ENCODE measurements at places on chromosomes 5 and 9. TPM values are rescaled to one million over a fixed set of nuclear protein-coding genes. Genes with fewer than 3 reads are reported as not detected.

DNA sequence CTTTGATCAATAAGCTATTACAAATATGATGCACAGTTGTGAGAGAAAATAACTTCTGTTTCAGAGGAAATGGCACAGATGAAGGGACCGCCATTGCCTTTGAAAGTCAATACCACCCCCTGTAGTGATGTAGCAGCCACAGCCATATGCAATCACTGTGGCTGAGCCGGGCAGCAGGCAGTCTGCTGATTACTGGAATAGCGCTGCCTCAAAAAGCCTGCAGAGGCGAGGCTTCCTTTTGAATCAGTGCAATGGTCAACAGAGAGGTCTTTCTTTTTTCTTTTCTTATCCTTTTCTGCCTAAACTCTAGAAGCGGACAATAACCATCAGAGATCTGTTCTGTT is 265.1 kb upstream of the TAS2R1 start:
- peak overlapping the region; percentile 12 for H3K27ac ChIP-seq
- DNase-seq: no peak
- peaks cover 10% of the 10 kb centered on the region for H3K4me1 ChIP-seq

- no peaks in the 10 kb centered on the region for H3K27me3 ChIP-seq
- peaks cover 33% of the 10 kb centered on the region for H3K4me1 ChIP-seq
- peak; percentile 74 for DNase-seq
- peak overlapping the region; percentile 87 for H3K4me3 ChIP-seq
These were observed 1.8 kb downstream of the PDLIM4 start for GRCh38 chr5:132259069-132259851.

GRCh38 chr5:115343855-115344254 is 47.4 kb upstream of the CCDC112 start:
- DNase-seq: no peak
- no peaks in the 10 kb centered on the region for H3K4me1 ChIP-seq
- H3K36me3 ChIP-seq: no peaks in the 10 kb centered on the region
- no peak overlapping the region for H3K27ac ChIP-seq
- no peak overlapping the region for H3K4me3 ChIP-seq
- no peaks in the 10 kb centered on the region for H3K27me3 ChIP-seq

GRCh38 chr9:3478549-3478953 is 47.2 kb downstream of the RFX3 start:
- DNase-seq: no peak
- H3K36me3 ChIP-seq: peaks cover 33% of the 10 kb centered on the region
- no peak overlapping the region for H3K27ac ChIP-seq
- H3K27me3 ChIP-seq: no peaks in the 10 kb centered on the region
- peaks cover under 1% of the 10 kb centered on the region for H3K4me1 ChIP-seq
- H3K4me3 ChIP-seq: no peak overlapping the region

DNA sequence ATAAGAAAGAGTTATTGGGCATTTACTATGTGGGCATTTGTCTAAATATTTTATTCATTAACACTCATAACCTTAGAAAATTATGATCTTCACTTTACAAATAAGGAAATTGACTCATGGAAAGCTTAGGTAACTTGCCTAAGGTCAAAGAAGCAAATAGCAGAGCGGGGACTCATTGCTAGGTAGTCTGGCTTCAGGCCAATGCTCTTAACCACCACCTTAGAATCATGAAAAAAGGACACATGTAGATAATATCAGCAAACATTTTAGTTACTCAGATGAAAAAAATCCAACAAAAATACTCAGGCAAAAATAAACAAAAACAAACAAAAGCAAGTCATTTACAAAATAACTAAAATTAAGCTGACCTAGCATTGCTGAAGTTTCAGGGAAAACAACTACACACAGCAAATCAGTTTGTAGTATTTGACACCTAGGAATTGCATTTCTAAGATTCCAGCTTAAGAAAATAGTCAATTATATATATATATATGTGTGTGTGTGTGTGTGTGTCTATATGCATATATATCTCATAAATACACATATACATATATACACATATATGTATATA is 166.0 kb downstream of the HMHB1 start:
- no peaks in the 10 kb centered on the region for H3K27me3 ChIP-seq
- H3K4me1 ChIP-seq: no peaks in the 10 kb centered on the region
- no peak overlapping the region for H3K27ac ChIP-seq
- no peak for DNase-seq
- no peaks in the 10 kb centered on the region for H3K36me3 ChIP-seq

DNA sequence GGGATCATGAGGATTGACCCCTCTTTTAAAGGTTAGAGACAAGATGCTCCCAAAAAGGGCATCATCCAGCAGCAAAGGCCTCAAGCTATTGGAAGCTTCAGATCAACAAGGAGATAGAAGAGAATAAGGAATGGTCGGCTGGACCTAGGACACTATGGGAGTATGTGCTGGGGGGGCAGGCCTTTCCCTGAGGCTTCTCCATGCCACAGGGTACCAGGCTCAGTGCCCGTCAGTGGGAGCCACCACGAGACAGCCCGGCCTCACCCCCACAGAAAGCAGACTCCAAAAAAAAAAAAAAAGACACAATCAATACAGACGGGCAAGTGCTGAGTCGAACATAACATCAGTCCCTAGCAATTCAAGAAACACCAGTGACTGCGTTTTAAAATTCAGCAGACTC is 117.4 kb downstream of the KLHL3 start:
- H3K36me3 ChIP-seq: no peaks in the 10 kb centered on the region
- H3K4me3 ChIP-seq: no peak overlapping the region
- H3K27me3 ChIP-seq: peaks cover 9% of the 10 kb centered on the region
- peaks cover 4% of the 10 kb centered on the region for H3K4me1 ChIP-seq

GRCh38 chr5:32443145-32443540 is 1.4 kb downstream of the ZFR start:
- peaks cover 12% of the 10 kb centered on the region for H3K27me3 ChIP-seq
- peaks cover 11% of the 10 kb centered on the region for H3K36me3 ChIP-seq
- DNase-seq: no peak
- H3K4me3 ChIP-seq: peak overlapping the region; percentile 95

DNA sequence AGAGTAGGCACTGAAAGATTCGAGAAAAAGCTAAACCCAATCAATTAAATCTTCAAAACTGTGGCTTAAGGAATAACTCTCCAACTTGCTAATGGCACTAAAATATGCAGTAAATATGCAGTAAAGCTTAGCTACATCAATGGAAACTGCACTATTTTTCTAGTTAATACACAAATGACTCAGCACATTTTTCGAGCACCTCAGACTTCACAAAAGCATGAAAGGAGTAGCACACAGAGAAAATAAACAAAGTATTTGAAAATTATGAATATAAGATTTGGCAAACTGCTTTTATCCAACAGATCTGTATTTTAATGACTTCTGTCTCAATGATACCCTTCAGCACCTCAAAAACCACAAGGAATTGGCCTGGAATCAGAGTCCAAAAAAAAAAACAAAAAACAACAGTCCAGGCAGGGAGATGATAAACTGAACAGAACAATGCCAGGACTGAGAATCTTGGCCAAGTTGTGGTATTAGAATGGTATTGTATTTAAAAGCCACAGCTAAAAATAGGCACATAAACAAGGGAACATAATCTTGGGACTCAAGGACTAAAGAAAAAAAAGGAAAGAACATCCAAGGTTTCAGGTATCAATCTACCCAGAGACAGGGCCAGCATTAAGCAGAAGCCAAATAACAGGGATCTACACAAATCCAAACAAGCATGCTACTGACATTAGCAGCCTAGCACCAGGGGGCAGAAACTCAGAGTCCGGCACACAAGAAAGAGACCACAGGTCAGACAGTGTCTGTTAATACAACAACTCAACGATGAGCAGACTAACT is 21.4 kb downstream of the TMEM245 start:
- H3K4me3 ChIP-seq: peak overlapping the region; percentile 9
- H3K36me3 ChIP-seq: peaks cover 28% of the 10 kb centered on the region
- DNase-seq: no peak

DNA sequence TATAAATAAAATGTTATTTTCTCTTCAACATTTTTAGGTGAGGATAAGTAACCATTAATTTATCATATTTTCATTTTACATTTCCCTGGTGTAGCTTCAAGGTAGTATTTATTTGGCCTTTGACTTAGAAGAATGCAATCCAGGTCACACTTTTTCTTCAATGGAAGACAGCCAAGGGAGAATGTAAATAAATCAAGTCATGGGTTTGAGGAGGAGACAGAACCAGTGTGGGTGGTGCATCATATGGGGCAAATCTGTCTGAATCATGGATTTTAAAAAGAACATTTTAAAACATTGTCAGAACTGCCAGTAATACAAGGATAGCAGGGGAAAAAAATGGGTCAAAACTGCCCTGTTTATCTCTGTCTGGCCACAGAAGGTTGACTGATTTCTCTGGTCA is 229.5 kb downstream of the FAM114A2 start:
- DNase-seq: no peak
- H3K4me3 ChIP-seq: no peak overlapping the region
- no peaks in the 10 kb centered on the region for H3K36me3 ChIP-seq

DNA sequence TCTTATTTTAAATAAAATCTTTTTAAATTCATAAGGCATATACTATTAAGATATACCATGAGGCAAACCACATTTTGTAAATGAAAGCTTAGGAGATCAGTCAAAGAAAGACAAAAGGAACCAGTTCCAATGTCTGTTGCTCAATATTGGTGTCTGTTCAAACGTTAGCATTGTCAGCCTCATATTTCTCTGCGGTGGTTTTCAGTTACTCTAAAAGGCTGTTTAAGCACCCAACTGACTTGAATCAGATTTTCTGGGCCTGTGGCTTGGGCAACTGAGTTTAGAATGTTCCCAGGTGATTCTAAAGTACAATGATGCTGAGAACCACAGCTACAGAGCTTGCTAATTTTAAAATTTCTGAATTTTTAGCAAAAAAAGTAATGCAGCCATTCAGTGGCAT is 166.3 kb upstream of the KIF2A start:
- H3K27me3 ChIP-seq: peaks cover 61% of the 10 kb centered on the region
- H3K4me3 ChIP-seq: no peak overlapping the region
- H3K27ac ChIP-seq: no peak overlapping the region
- H3K4me1 ChIP-seq: peaks cover 25% of the 10 kb centered on the region

- peak overlapping the region; percentile 76 for H3K4me3 ChIP-seq
- no peaks in the 10 kb centered on the region for H3K36me3 ChIP-seq
- peaks cover 13% of the 10 kb centered on the region for H3K27me3 ChIP-seq
- no peak for DNase-seq
- peaks cover 66% of the 10 kb centered on the region for H3K4me1 ChIP-seq
These were observed 665.5 kb upstream of the ZNF608 start for GRCh38 chr5:125411744-125412560.

DNA sequence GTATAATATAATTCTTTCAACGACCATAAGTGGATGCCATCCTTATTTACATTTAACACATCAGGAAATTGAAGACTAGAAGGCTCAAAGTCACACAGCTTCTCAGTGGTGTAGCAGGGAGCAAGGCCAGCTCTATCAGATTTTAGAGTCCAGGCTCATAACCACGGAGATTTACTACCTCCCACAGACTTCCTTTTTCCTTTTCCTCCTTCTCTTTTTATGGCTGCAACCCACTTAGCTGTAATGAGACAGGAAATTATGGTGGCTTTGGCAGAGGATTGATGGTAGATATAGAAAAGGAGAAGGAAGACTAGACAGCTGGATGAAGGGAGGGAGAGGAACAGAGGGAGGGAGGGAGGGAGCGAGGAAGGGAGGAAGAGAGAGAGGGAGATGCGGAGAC is 47.4 kb downstream of the SPEF2 start:
- H3K4me1 ChIP-seq: no peaks in the 10 kb centered on the region
- H3K27ac ChIP-seq: no peak overlapping the region
- DNase-seq: no peak
- no peaks in the 10 kb centered on the region for H3K27me3 ChIP-seq
- no peak overlapping the region for H3K4me3 ChIP-seq
- H3K36me3 ChIP-seq: peaks cover 26% of the 10 kb centered on the region

DNA sequence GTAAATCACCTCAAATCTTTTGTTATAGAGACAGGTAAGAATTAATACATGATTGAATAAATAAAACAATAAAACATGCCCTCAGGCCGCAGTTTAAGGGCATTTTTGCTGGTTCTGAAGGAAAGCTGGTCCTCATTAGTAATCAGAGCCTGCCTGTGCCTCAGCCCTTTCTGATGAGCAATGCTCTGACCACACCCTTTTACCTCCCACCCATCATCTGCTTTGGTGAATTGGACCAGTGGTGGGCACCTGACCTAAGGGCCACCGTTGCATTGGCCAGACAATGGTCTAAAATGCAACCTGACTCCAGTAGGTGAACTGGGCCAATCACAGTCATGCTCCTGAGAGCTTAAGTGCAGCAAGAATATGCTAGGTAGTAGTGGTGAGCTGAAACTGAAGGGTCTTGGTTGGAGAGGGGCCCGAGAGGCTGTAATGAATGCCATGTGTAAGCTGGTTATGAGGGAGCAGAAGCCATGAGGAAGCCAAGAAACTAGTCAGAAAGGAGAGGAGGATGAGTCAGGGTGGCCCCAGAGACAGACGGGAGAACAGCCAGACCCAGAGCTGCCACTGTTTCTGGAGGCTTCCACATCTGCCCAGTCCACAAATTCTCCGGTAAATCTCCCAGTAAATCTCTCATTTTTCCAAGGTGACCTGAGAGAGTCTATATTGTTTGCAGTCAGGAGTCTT is 45.5 kb upstream of the ZSWIM6 start:
- H3K4me3 ChIP-seq: no peak overlapping the region
- H3K36me3 ChIP-seq: no peaks in the 10 kb centered on the region
- no peaks in the 10 kb centered on the region for H3K27me3 ChIP-seq
- no peak for DNase-seq

DNA sequence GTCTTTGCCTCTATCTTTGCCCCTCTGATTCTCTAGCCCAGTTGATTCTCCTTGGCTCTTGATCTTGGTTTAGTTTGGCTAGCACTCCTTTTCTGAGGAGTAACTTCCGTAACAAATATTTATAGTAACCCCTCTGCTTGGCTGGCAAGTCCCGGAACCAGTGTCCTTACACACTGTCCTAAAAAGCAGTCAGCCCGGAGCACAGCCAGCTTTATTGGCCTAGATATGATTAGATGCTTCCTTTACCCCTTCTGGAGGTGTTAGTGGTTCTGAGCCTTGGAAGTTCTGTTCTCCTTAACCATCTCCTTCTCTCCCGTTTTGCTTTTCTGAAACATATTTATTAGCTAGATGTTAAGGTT is 17.0 kb upstream of the MSMP start:
- no peak overlapping the region for H3K27ac ChIP-seq
- H3K4me1 ChIP-seq: peaks cover 10% of the 10 kb centered on the region
- H3K27me3 ChIP-seq: no peaks in the 10 kb centered on the region
- H3K4me3 ChIP-seq: no peak overlapping the region
- no peak for DNase-seq

- H3K27me3 ChIP-seq: no peaks in the 10 kb centered on the region
- no peak for DNase-seq
- H3K4me3 ChIP-seq: no peak overlapping the region
- peaks cover 28% of the 10 kb centered on the region for H3K4me1 ChIP-seq
- no peak overlapping the region for H3K27ac ChIP-seq
These were observed 20.9 kb downstream of the ATP6V0E1 start for GRCh38 chr5:173004447-173004846.

GRCh38 chr9:90285946-90286345 is 356.7 kb downstream of the DIRAS2 start:
- H3K36me3 ChIP-seq: no peaks in the 10 kb centered on the region
- no peaks in the 10 kb centered on the region for H3K27me3 ChIP-seq
- no peak overlapping the region for H3K27ac ChIP-seq

- no peaks in the 10 kb centered on the region for H3K36me3 ChIP-seq
- H3K4me1 ChIP-seq: no peaks in the 10 kb centered on the region
- H3K27me3 ChIP-seq: no peaks in the 10 kb centered on the region
- no peak overlapping the region for H3K4me3 ChIP-seq
- no peak for DNase-seq
These were observed 11.7 kb downstream of the TAL2 start for GRCh38 chr9:105673850-105674387.

ZNF483 gene
- 11.7 TPM for total RNA-seq

CDC20B gene
- total RNA-seq: 0.38 TPM

KLHL3 gene
- total RNA-seq: 7.5 TPM

ADAMTS19 gene
- total RNA-seq: 9.3 TPM

MZB1 gene
- 0.22 TPM for total RNA-seq

SPATA31A3 gene
- not detected for total RNA-seq

TNFSF15 gene
- 7.3 TPM for total RNA-seq

ABL1 gene
- total RNA-seq: 66.6 TPM

SCAMP1 gene
- 50.8 TPM for total RNA-seq

AUH gene
- 25.0 TPM for total RNA-seq
